Neural crest cell (in vitro differentiated cells): ENCODE measurements at places on chromosomes 7 and 10. TPM values are rescaled to one million over a fixed set of nuclear protein-coding genes. Genes with fewer than 3 reads are reported as not detected.
A peak's percentile ranks its signal among the peaks of the same experiment; 100 is the strongest.

DNA sequence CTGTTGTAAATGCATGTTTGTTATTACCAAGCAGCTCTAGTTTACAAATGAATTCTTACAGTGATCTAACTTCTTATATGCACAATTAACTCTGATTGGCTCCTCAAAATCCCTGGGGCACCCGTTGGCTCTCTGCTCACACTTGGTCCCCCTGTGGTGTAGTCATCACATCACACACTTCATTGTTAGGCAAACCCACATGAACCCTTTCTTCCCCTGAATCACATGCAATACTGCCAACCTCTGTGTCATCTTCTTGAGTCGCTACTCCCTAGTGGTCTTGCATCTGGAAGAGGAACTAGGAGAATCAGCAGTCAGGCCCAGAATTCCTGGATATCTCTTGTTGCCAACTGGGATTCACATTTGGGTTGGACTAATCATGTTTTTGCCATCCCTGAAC, 73.1 kb downstream of the CD36 start:
- peaks cover 4% of the 10 kb centered on the region for H3K4me1 ChIP-seq
- H3K36me3 ChIP-seq: peaks cover 3% of the 10 kb centered on the region
- no peak for DNase-seq

Gene NEURL1
- 1.8 and 2.7 TPM in 2 replicates for total RNA-seq

Gene PAPOLB
- 0.23 and 0.26 TPM in 2 replicates for total RNA-seq

- peak overlapping the region; percentile 69 for H3K27ac ChIP-seq
- no peak for DNase-seq
- no peak overlapping the region for H3K4me3 ChIP-seq
- H3K36me3 ChIP-seq: no peaks in the 10 kb centered on the region
- peaks cover 18% of the 10 kb centered on the region for H3K4me1 ChIP-seq
- peaks cover 5% of the 10 kb centered on the region for H3K27me3 ChIP-seq
Measured at GRCh38 chr7:128210590-128211570, 30.2 kb upstream of the LEP start.

- no peak for DNase-seq
- H3K36me3 ChIP-seq: peaks cover 2% of the 10 kb centered on the region
- H3K4me1 ChIP-seq: peaks cover 12% of the 10 kb centered on the region
- H3K27me3 ChIP-seq: peaks cover 59% of the 10 kb centered on the region
- no peak overlapping the region for H3K4me3 ChIP-seq
- H3K27ac ChIP-seq: no peak overlapping the region
Measured at GRCh38 chr7:128940494-128941322, 3.0 kb downstream of the IRF5 start.

GRCh38 chr7:101701153-101701794, 72.2 kb upstream of the MYL10 start:
- H3K27ac ChIP-seq: no peak overlapping the region
- no peak for DNase-seq
- H3K4me1 ChIP-seq: peaks cover 20% of the 10 kb centered on the region
- peaks cover 3% of the 10 kb centered on the region for H3K27me3 ChIP-seq
- no peaks in the 10 kb centered on the region for H3K36me3 ChIP-seq

DNA sequence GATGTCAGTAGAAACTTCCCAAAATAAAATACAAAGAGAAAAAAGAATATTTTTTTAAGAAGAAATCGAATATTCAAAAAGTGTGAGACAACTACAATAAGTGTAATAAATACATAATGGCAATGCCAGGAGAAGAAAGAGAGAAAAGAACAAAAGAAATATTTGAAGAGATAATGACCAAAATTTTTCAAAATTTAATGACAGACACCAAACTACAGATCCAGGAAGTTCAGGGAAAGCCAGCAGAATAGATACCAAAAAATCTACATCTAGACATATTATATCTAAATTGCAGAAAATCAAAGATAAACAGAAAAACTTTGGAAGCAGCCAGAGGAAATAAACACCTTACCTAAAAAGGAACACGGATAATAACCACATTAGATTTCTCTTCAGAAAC, 66.8 kb upstream of the CDK1 start:
- H3K36me3 ChIP-seq: peaks cover 1% of the 10 kb centered on the region
- no peak overlapping the region for H3K4me3 ChIP-seq
- no peak for DNase-seq
- H3K27me3 ChIP-seq: no peaks in the 10 kb centered on the region
- no peak overlapping the region for H3K27ac ChIP-seq
- H3K4me1 ChIP-seq: no peaks in the 10 kb centered on the region

- no peak overlapping the region for H3K27ac ChIP-seq
- H3K4me1 ChIP-seq: peaks cover 3% of the 10 kb centered on the region
- no peaks in the 10 kb centered on the region for H3K27me3 ChIP-seq
Measured at GRCh38 chr7:17646253-17646956, 293.9 kb downstream of the SNX13 start.

GRCh38 chr7:149827089-149827981, 10.8 kb upstream of the ZNF862 start:
- no peaks in the 10 kb centered on the region for H3K4me1 ChIP-seq
- H3K27ac ChIP-seq: no peak overlapping the region
- no peak for DNase-seq
- no peaks in the 10 kb centered on the region for H3K36me3 ChIP-seq
- H3K4me3 ChIP-seq: no peak overlapping the region

DNA sequence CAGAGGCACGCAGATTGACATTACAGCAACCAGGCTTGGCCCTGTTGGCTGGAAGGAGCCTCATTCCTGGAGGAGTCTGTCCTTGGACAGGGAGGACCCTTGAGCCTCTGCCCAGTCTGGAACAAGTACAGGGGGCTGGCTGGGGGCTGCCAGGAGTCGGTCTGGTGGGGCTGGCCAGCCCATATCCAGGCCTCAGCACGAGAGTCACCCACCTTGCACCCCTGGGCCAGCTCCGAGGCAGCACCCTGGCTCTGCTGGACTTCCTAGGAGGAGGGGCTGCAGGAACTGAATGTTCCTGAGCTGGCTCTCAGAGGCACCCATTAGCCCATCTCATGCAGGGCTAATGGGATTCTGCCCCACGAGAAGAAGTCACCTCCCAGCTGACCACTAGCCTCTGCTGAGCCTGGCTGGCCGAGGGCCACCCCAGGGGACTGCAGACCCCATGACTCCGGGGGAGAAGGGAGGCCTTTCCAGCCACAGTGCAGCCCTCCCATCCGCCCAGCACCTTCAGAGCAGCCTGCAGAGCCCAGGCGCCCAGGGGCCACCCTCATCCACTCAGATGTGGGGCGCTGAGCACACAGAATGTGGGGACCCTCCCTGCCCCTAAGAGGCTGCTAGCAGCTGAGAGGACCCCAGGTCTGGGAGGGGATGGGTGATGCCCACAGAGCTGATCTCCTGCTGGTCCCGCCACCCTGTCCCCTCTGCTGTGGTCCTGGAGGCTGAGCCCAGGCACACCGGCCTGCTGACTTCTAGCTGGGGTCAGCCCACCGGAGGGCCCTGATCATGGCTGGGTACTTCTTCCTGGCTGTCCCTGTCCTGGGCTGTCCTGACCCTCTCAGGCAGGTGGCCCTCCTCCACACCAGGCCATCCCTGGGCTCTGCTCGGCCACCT, 14.8 kb upstream of the INPP5A start:
- H3K36me3 ChIP-seq: peaks cover under 1% of the 10 kb centered on the region
- peaks cover 24% of the 10 kb centered on the region for H3K27me3 ChIP-seq
- H3K27ac ChIP-seq: peak overlapping the region; percentile 43
- peaks cover 26% of the 10 kb centered on the region for H3K4me1 ChIP-seq
- no peak for DNase-seq
- no peak overlapping the region for H3K4me3 ChIP-seq

Gene NIPSNAP2
- total RNA-seq: 51.2 and 54.3 TPM in 2 replicates

GRCh38 chr10:119450606-119451299, 91.8 kb downstream of the RGS10 start:
- no peak for DNase-seq
- no peak overlapping the region for H3K27ac ChIP-seq
- H3K27me3 ChIP-seq: no peaks in the 10 kb centered on the region
- H3K36me3 ChIP-seq: no peaks in the 10 kb centered on the region
- peaks cover 6% of the 10 kb centered on the region for H3K4me1 ChIP-seq

- no peaks in the 10 kb centered on the region for H3K4me1 ChIP-seq
- H3K4me3 ChIP-seq: no peak overlapping the region
- DNase-seq: no peak
- no peaks in the 10 kb centered on the region for H3K36me3 ChIP-seq
- peaks cover 48% of the 10 kb centered on the region for H3K27me3 ChIP-seq
Measured at GRCh38 chr10:8302565-8302964, 248.1 kb downstream of the GATA3 start.

- H3K27me3 ChIP-seq: peaks cover 82% of the 10 kb centered on the region
- H3K4me1 ChIP-seq: peaks cover 29% of the 10 kb centered on the region
- no peak overlapping the region for H3K27ac ChIP-seq
- no peak for DNase-seq
Measured at GRCh38 chr10:131727560-131727959, 173.2 kb upstream of the PPP2R2D start.

Gene CARD11
- total RNA-seq: 0.37 and 0.59 TPM in 2 replicates

Gene FAM25C
- total RNA-seq: not detected in 2 replicates
